Activated naive CD4-positive, alpha-beta T cell treated with anti-CD3 and anti-CD28 coated beads, Interleukin-2, amount 50 U/mL, for 16 hours (primary cell): ENCODE measurements at places on chromosomes 2 and 18.

GRCh38 chr18:26386002-26386401, 159.8 kb downstream of the TAF4B start:
- no peak for DNase-seq

- DNase-seq = no peak
These were observed 143.4 kb downstream of the CYRIA start for GRCh38 chr2:16522031-16522831.

DNA sequence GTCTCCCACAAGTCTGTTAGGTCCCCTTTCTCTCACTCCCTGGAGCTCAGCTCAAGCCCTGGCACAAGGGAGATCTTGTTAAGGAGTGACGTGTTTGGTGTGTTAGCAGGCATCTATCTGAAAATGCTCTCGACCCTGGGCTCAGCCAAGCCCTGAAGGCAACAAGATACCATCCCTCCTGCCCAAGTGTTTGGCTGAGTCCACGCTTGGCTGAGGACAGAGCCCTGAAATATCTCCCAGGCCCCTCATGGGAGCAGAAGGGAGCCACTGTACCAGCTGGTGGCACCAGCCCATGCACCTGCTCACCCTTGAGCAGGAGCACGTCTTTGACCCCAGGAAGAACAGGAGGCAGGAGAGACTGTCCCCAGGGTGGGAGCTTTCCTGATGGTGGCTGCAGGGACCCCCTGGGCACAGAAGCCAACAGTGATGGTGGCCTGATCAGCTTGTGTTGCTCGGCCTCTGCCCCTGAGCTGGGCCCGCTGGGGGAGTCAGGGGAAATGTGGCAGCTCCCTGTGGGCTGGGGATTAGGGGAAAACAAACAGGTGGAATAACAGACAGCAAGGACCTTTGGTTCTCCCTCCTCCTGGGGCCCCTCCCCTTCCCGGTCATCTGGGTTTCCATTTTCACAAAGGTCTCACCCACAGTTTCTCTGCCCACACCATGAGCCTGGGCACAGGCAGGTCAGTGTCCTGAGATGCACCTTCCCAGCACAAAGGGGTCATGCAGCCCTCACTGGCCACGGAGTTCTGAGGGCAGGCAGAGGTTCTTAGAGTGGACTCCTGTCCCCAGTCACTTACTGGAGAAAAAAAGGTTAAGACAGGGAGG, 91.6 kb downstream of the RHOB start:
- DNase-seq = no peak

DNA sequence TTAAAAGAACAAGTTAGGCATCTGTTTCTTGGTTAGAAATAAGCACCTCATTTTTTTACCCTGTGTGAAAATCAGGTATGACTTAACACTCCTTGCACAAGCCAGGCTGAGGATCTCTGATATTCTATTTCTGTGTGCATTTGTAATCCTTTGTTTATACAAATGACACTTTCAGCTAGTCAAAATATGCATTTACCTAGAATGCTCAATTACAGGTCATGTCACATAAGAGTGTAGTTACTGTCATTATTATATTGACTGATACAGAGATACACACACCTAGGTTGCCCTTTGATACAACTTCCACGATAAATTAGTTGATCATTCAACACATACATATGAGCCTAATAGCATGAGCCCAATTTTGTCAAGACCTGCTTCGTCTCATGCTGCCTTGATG, 144.3 kb downstream of the CHST9 start:
- DNase-seq = no peak

DNA sequence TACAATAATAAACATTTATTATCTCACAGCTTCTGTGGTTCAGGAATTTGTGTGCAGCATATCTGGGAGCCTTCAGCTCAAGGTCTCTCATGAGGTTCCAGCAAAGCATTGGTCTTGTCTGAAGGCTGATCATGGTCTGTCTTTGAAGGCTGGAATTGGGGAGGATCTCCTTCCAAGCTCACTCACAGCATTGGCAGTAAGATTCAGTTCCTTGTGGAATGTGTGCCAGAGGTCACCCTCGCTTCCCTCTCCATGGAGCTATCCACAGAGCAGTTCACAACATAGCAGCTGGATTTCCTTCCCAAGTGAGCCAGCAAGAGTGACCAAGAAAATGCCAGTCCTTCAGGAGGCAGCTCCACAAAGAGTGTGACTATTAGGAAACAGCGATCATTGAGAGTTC, 202.2 kb upstream of the ST6GAL2 start:
- no peak for DNase-seq

DNA sequence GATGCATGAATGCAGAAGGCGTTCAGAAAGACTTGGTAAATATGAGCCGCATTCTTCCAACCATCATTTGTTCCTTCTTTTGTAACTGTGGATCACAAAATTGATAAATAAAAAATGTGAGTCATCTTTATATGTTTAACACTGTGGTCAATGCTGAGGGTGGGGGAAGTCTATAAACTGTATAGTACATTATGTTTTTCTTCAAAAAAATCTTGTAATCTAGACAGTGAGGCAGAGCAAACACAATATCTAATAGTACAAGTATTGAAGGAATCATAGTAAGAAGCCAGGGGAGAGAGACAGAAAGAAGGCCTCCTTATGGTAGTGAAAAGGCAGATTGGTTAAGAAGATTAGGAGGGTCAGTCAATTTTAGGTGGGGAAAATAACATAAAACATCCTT, 30.7 kb upstream of the CALCRL start:
- DNase-seq = no peak

DNA sequence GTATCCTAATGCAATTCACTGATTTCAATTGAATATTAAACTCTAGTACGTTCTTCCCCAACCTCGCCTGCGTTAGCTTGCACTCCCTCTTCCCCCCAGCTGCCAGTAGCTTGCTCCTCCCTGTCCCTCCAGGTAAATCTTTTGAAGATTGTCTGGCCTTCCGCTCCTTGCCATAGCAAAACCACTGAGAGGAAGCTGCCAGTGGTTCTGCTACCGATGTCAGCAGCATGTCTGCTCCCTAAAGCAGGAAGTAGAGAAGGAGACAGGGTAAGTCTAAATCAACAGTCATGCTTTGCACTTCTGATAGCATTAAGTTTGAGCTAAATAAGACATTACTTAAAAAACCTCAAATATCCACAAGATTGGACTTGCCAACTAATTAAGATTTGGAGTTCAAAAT, 89.1 kb downstream of the SCN2A start:
- no peak for DNase-seq

DNA sequence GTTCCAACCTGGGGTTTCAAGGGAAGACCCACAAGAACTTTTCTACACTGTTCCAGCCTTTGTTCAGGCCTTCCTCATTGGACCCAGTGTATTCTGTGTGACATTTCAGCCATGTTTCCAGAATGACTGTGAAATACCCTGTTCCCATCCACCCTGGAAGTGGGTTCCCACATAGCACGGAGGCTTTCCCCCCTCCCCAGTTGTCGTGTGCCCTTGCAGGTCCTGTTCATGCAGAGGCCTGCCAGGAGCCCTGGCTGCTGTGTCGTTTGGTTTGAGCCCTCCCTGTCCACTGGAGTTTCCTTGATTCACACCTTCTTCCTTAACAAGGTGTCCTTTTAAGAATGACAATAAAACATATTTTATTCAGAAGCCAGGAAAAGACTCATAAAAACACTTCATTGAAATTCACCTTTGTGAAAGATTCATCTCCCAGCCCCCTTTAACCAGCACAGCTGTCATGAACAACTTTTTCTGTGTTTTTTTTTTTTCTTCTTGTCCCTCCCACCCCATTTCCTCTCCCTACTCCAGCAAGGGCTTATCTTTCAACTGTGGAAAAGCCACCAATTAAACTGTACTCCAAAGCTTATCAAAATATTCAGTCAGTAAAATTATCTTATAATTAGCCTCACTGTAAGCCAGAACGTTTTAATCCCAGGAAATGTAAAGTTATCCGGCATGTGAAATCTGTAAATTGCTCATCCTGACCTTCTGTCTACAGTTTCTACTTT, 106.4 kb downstream of the ACOXL start:
- DNase-seq = no peak

DNA sequence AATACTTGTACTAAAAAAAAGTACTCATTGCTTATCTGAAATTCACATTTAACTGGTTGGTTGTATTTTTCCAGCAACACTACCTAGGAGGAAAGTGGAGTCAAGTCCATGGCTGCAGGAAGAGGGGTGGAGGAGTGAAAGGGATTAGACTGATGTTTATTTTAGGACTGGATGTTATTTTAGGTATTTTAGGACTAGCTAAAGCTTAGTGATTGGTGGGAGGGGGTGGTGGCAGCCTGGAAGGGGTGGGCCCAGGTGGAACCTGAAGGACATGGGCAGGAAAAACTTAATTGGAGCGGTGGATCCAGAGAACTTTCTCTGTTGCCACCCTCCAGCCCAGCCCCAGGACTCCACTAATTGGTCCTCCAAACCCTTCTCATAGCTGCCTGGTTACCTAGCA, 3.9 kb upstream of the TMBIM1 start:
- no peak for DNase-seq

DNA sequence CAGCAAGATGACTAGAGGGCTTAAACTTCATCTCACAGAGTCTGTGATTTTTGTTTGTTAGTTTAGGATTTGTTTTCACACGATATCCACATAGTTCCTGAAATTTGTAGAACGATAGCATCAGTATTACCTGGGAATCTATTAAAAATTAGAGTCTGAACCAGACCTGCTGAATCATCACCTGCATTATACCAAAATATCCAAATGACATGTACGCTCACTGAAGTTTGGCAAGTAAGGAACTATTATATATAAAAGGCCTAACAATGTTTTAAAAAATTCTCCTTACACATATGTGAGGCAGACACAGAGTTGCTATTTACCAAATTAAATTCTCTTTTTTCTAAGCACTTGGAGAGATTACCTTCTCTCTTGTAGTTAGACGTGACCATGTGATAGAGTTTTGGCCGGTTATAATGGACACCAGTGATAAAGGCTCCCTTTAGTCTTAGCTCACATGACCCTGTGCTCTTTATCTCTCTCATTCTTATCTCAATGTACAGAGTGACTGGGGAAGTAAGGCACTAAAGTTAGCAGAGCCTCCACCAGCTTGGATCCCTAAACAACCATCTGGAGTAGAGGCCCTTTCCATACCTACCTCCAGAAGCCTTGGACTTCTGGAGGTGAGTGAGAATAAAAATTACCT, 363.1 kb downstream of the DSC3 start:
- no peak for DNase-seq

DNA sequence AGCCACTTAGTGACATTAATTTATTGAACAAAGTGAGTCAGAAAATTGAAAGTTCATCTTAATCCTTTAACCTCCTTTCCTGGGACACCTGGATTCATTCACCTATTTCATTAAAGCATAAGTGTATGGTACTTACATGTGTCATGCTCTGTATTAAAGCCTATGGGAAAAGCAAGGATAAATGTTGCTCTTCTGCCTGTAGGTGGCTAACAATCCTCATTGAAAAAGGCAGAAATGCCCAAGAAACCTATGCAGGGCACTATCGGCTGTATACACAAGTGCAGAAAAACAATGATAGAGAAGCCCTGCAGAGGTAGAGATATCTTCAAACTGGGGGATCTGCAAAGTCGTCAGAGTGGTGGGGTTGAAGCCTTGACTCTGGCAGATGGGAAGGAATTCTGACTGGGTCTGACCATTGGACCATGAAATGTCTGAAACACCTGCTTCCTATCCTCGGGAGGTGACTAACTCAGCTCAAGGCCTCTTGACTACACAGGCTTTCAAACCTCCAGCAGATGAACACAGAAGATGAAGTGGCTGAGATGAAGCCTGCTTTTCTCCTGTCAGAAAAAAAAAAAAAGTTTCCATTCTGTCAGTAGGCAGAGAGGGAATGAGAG, 83.1 kb downstream of the DCC start:
- no peak for DNase-seq

DNA sequence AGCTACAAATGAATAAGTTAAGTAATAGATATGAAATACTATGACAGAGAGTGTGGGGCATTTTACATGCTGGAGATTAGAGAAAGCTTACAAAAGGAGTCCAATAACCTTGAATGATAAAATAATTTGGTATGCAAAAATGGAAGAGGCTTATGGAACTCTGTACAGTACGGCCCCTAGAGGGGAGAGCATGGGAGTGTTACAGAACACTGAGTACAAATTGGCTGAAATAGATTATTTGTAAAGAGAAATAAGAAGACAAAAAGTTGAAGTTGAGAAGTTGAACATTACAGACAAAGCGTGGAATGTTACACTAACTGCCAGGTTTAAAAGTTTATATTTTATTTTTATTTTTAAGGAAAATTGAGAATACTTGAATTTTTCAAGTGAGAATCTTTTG, 192.1 kb upstream of the DOK6 start:
- no peak for DNase-seq

GRCh38 chr18:6396847-6397246, 17.9 kb downstream of the L3MBTL4 start:
- no peak for DNase-seq

DNA sequence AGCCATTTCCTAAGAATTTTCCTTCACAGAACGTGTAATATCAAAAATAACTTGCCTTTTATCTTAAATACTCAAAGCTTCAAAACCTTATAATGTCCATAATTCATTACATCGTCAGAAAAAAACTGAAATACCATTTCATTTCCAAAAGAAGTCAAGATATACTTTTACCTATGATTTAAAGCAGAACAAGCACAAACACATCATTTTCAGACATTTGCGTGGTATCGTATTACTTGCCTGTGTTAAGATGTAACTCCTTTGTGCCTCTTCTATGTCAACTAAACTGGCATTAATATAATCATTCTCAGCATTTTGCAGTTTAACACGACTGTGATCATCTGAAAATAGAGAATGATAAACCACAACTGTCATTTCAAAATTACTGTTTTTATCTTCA, 47.5 kb downstream of the PTPN2 start:
- no peak for DNase-seq

GRCh38 chr2:235330775-235331451, 162.9 kb upstream of the AGAP1 start:
- no peak for DNase-seq

DNA sequence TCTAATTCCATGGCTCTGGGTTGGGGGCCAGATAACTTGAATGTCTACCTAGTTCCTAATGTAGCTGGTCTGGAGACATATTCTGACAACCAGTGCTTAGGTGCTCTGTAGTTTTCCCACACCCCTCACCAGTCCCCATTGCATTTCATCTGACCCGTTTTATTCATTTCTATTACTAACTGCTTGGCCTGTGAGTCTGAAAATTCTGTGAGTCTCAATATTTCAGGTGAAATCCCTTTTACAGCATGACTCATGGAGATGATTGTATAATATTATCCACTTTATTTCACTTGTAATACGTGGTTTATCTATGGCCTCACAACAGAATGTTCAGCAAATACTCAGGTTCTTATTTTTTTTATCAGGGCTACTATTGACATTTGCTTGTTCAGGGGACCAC, 103.7 kb upstream of the UGP2 start:
- no peak for DNase-seq

GRCh38 chr2:170163411-170164065, 14.4 kb upstream of the MYO3B start:
- no peak for DNase-seq

- no peak for DNase-seq
These were observed 443 bp downstream of the MC4R start for GRCh38 chr18:60372132-60372531.

GRCh38 chr18:45456090-45457021, 158.9 kb upstream of the SLC14A2 start:
- DNase-seq = no peak

- no peak for DNase-seq
These were observed 17.3 kb downstream of the ESPNL start for GRCh38 chr2:238117199-238118154.

GRCh38 chr2:78601113-78601512, 424.4 kb upstream of the REG3G start:
- no peak for DNase-seq
